ENCODE measurements at places on chromosomes 1 and 21.

GRCh38 chr1:54970901-54971300 is 9.5 kb upstream of the TMEM61 start:
- no peak for DNase-seq

DNA sequence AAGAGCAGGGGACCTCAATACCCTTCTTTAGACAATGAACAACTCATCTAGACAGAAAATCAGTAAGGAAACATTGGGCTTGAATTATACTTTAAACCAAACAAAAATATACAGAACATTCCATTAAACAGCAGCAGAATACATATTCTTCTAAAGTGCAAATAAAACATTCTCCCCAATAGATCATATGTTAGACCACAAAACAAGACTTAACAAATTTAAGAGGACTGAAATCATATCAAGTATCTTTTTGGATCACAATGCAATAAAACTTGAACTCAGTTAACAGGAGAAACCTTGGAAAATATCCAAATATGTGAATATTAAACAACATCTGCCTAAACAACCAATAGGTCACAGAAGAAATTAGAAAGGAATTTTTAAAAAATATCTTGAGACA is 47.7 kb upstream of the HP1BP3 start:
- DNase-seq, result no peak

DNA sequence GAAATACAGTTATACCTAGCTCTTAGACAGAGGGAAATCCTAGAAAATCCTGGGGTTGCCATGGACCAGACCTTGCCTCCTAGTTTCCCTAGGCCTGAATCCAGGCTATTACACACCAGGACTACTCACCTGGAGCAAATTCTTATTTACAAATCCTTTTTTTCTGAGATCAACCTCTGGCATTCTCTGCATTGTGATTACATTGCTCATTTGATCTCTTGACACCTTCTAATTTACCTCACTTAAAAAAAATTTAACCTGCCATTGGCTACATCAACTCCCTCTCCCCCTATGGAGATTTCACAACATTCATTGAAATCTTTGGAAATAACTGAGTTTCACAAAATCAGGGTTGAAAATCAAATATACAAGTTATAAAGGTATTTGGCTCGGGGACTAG is 2.9 kb upstream of the C1orf105 start:
- no peak for DNase-seq

GRCh38 chr1:30569384-30569783 is 154.0 kb downstream of the MATN1 start:
- DNase-seq, result peak; percentile 25

GRCh38 chr21:26124896-26125295 is 45.7 kb downstream of the APP start:
- DNase-seq, result no peak

GRCh38 chr21:15966651-15967050 is 236.9 kb downstream of the USP25 start:
- DNase-seq, result no peak

DNA sequence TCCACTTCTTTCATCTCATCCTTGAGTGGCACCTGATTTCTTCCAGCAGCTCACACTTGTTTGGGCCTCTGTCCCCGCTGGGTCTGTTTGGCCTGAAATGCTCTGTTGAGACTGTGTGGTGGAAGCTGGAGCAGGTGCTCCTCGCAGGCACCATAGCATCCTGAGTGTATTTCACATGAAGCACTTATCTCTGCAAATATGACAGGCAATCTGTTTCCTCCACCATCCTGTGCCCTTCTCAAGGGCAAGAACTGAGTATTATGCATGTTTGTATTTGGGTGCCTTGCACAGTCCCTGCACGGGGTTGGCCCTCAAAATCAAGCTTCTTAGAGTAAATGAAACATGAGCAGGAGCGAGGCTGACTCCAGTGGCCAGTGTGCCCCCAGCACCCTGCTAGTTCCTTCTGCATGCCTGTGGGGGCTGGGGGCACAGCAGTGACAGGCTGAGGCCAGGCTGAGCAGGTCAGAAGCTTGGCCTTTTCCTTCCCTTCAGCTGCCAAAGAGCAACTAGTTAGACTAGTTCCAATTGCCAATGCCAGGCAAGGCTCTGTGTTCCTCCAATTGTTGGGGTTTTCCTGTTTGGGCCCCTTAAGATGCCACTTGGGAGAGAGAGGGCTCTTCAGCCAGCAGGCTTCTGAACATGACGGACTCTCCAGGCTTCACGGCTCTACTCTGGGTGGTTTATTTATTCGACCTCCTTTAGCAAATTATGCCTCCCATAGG is 129.6 kb upstream of the ATP1A1 start:
- no peak for DNase-seq

DNA sequence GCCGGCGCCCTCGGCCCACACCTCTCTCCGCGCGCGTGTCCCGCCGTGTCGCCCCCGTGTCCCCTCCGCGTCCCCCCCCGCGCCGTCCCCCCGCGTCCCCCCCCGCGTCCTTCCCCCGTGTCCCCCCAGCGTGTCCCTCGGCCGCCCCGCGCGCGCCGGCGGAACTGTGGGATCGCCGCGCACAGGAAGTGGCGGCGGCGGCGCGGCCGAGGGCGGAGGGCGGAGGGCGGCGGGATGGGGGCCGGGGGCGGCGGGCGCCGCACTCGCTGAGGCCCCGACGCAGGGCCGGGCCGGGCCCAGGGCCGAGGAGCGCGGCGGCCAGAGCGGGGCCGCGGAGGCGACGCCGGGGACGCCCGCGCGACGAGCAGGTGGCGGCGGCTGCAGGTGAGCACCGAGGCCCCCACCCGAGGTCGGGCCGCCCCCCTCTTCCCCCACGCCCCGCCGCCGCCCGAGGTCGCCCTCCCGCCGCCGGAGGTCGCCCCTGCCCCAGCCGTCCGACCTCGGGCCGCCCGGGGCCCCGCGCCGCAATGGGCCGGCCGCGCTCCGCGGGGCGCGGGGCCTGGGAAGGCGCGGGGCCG is at the start of gene AGPAT3:
AGPAT3 (plus strand) TSS at position 262 of the 578 bp plus-strand sequence. CDS start 94,459 bp downstream, outside the sequence.
- peak; percentile 59 for DNase-seq

DNA sequence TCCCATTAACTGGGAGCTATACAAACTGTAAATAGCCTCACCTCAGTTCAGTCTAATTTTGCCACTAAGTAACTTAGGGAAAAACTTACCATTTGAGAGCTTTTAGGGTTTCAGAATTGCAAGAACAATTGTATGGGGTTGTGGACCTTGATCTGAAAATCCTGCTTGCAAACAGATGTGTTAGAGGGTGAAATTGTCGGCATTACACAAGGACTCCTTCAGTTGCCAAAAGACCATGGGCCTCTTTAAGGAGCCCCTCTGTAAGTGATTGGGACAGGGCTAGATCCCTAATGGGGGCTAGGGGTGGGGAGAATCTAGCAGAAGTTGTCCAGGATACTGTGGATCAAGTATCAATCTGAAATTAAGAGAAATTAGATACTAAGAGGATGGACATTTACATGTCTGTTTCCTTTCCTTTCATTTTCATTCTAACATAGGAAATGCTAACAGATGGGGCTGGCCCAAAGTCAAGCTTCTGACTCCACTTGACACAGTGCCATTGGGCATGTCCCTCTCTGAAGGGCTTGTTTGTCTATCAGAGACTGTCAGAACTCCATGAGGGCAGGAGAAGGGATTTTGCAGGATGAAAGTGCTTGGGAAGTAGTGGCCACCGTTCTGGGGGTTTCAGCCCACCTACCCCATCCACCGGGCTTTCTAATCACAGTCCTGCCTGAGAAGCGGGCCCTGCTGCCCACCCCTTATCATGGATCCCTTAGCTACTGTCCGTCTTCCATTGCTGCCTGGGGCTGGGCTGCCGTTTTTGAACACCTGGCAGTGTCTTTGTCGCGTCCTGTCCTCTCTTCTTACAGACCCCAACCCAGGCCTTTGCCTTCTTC is 54.7 kb downstream of the STUM start:
- DNase-seq, result no peak

DNA sequence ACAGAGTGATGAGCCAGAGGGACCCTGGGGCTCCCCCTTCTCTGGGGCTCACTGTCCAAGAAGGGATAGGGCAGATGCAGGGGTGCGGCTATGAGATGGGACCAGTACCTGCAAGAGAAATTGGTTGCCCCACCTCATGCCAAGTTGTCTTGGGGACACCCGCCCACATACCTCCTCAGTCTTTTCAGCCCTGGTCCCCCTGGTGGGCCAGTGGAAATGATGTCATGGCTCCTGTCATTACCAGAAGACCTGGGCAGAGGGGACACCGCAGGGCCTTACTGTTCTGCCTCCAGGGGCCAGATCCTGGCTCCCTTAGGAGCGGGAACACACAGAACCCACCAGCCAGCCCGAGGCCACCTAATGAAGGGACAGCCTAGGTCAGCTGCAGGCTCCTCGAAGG is 63.2 kb downstream of the CDK18 start:
- no peak for DNase-seq

- peak; percentile 55 for DNase-seq
These were observed 7.3 kb upstream of the DEDD start for GRCh38 chr1:161139766-161140165.

Data from HEK293T (cell line).